Stimulated activated naive CD4-positive, alpha-beta T cell treated with Interleukin-2 at 50 U/mL for 16 hours (primary cell): ENCODE measurements at places on chromosomes 12 and 14.

DNA sequence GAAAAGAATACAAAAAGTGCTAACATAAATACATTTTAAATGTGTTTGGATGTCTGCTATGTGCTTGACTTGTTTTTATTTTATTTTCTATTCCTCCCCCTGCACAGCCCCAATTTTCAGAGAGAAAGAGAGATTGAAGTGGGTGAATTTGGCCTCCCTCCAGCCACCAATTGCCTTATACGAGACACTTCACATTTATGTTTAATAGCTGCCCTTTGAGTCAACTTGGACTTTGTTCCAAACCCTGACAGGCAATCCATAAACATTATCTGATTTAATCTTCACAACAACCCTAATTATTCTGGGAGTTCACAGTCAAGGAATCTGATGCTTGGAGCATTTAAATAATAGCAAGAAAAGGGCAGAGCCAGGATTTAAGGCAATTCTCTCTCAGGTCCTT, 161.7 kb downstream of the SLC15A4 start:
- no peak for DNase-seq

DNA sequence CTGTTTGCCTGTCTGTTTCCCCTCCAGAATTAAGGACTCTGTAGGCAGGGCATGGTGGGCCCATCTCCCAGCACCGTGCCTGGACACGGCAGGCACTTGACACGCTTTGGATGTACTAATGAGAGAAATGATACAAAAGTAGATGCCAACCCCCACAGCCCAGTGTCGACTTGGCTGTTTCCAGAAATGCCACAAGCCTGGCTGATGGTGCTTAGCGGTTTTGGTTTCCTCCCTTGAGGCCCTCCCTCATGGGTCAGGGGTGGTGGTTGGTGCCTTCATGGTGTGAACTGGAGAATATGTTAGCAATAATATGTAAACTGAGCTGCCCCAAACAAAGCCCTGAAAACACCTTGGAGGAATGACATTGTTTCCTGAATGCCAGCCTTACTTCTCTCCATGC, 55.5 kb upstream of the ESRRB start:
- DNase-seq: no peak

GRCh38 chr12:89935850-89936249, 227.2 kb upstream of the ATP2B1 start:
- no peak for DNase-seq

DNA sequence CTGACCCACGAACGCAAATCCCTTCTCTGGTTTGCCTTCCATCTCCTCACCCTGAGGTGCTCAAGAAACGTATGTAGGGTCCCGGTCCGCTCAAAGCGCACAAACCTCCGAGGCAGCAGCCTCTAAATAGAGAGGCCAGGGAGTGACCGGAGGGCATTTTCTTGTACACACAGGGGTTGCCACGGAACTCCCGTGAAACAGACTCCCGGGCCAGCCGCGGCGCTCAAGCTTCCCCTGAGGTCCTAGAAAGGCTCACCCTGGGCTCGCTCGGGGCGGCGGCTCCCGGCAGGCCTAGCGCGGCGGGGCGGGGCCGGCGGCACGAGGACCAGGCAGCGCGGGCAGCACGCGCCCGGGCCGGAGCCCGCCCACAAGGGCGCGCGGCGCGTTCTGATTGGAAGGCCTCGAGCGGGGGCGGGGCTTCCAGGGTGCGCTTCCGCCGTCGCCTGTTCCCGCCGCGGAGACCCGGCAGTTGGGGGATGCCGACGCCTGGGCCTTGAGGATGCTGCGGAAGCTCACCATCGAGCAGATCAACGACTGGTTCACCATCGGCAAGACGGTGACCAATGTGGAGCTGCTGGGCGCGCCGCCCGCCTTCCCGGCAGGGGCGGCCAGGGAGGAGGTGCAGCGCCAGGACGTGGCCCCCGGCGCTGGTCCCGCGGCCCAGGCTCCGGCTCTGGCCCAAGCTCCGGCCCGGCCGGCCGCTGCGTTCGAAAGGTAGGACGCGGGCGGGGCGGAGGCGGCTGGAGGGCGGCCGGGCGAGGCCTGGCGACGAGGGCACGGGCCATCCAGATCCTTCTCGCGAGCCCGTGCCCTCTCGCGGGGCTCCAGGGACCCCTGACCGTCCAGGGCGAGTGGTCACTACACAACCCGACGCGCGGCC, at the start of gene TDRD9:
TDRD9 (plus strand) TSS at position 446 of the 880 bp plus-strand sequence; CDS start at position 500, 54 bp downstream.
- no peak for DNase-seq

DNA sequence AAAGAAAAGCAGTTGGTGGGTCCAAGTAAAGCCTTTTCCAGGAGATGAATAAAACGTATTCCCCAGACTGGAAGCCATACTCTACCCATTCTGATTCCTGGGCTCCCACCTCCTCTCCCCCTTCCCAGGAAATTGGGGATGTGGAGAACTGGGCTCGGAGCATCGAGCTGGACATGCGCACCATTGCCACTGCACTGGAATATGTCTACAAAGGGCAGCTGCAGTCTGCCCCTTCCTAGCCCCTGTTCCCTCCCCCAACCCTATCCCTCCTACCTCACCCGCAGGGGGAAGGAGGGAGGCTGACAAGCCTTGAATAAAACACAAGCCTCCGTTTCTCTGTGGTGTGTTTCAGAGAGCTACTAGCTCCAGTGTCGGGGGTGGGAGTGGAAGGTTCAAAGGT, 822 bp upstream of the RDH5 start:
- DNase-seq: no peak

DNA sequence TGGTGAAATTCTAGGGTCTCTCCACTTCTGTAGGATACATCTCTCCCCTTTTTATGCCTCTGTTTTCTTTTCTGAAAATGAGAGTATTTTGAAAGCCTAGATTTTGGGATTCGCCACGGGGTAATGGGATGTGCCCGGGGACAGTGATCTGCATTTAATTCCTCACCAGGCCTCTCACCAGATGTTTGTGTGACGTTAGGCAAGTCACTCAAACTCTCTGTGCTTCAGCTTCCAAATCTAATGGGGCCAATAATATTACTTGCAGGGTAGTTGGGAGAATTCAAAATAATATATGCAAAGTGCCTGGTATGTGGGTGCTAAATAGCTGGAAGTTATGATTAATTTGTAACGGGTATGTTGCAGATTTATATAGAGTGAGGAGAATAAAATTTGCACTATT, 78.8 kb downstream of the C12orf75 start:
- no peak for DNase-seq
